ENCODE measurements at places on chromosomes 2 and 18. TPM values are rescaled to one million over a fixed set of nuclear protein-coding genes. Genes with fewer than 3 reads are reported as not detected.
A peak's percentile ranks its signal among the peaks of the same experiment; 100 is the strongest.

The RAD51AP2 gene
- total RNA-seq = not detected

The LBX2 gene
- 0.36 TPM for total RNA-seq

The PAX8 gene
- total RNA-seq = 0.45 TPM

The RNF181 gene
- 111 TPM for total RNA-seq

The FBLN7 gene
- total RNA-seq = 26.8 TPM

The OR6B2 gene
- total RNA-seq = not detected

The UGGT1 gene
- 69.9 TPM for total RNA-seq

The MPP4 gene
- not detected for total RNA-seq

The RESP18 gene
- not detected for total RNA-seq

The SERPINB10 gene
- total RNA-seq = not detected

The ANKRD53 gene
- not detected for total RNA-seq

The GREB1L gene
- total RNA-seq = not detected

The COPS7B gene
- total RNA-seq = 67.6 TPM

DNA sequence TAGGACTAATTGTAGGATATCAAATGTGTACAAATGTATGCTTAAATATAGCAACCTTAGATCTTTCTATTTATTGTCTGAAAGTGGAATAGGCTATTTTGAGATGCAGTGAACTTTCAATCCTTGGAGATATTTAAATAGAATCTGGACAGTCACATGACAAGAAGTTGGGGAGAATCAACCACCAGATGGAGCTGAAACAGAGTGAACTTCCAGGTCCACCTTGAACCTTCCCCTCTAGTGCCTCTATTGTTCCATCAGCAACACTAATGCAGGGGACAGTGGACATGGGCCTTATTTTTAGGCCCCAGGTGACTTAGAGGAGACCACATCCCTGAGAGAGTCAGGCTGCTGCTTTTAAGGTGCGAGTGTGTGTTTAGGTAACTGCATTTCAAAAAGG is 37.0 kb upstream of the CRIM1 start:
- DNase-seq = no peak

DNA sequence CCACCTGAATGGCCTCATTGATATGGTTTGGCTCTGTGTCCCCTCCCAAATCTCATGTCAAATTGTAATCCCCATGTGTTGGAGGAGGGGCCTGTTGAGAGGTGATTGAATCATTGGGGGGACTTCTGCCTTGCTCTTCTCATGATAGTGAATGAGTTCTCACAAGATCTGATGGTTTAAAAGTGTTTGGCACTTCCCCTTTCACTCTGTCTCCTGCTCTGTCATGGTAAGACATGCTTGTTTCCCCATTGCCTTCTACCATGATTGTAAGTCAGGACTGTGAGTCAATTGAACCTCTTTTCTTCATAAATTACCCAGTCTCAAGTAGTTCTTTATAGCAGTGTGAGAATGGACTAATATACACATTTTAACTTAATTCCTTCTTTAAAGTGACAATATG is 146.8 kb upstream of the KCNJ3 start:
- DNase-seq = no peak

DNA sequence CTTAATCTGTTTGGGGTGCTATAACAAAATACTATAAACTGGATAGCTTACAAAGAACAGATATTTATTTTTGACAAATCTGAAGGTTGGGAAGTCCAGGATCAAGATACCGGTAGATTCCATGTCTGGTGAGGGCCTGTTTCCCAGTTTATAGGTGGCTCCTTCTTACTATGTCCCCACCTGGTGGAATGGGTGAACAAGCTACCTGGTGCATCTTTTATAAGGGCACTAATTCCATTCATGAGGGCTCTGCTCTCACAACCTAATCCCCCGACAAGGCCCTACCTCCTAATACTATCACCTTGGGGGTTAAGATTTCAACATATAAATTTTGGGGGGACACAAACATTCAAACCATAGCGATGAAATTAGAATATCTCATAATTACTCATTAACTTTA is 15.6 kb upstream of the NEMP2 start:
- DNase-seq = no peak

DNA sequence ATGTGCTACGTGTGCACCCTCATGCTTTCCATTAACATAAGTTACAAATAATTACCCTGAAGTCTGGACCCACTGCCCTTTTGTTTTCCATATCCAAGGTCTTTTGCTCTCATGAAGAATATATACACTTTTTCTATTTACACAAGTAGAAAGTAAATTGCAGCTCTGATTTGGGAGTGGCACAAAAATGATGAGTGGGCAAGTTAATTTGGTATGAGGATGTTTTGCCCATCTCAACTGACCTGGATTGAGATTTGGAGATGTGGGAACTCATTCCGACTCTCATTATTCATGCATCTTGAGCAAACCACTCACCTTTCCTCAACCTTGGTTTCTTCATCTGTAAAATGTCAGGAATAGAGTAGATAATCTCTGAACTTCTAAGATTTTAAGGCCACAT is 53.6 kb upstream of the TMEM17 start:
- DNase-seq = no peak

DNA sequence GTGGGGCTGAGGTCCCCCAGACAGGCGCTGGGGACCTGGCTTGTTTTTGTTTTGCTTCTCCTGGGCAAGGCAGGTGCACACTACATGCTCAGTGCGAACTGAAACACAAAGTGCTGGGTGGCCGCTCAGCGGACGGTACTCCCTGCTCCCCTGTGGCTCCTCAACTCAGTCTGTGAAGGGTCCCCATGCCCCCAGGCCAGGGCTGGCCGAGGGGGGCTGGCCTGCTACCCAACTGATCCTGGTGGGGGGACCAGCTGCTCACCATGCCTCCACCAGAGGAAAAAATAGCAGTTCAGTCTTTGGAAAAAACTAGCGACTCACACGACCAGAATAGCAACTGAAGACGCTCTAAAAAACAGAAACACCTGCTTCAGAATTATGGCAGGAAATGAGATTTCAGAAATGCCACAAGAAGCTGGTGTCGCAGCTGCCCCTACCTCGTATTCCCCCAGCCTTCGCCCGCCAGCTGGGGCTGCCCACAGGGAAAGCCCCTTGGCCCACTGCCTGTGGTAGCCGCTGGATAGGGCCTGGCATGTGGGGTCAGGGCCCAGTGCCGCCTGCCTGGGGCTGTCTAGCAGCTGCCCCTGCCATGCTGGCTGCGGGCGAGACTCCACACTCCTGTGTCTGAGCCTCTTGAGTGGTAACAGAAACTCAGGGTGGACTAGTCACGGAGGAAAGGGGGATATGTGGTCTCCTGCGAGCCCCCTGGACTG is 43.7 kb downstream of the MEX3C start:
- peak; percentile 86 for DNase-seq

GRCh38 chr2:52861596-52861995 is 906.0 kb upstream of the CHAC2 start:
- DNase-seq = no peak

GRCh38 chr2:15040429-15041084 is 408.0 kb downstream of the LRATD1 start:
- peak; percentile 34 for DNase-seq

GRCh38 chr2:35293261-35293660 is 1062.3 kb upstream of the CRIM1 start:
- no peak for DNase-seq

DNA sequence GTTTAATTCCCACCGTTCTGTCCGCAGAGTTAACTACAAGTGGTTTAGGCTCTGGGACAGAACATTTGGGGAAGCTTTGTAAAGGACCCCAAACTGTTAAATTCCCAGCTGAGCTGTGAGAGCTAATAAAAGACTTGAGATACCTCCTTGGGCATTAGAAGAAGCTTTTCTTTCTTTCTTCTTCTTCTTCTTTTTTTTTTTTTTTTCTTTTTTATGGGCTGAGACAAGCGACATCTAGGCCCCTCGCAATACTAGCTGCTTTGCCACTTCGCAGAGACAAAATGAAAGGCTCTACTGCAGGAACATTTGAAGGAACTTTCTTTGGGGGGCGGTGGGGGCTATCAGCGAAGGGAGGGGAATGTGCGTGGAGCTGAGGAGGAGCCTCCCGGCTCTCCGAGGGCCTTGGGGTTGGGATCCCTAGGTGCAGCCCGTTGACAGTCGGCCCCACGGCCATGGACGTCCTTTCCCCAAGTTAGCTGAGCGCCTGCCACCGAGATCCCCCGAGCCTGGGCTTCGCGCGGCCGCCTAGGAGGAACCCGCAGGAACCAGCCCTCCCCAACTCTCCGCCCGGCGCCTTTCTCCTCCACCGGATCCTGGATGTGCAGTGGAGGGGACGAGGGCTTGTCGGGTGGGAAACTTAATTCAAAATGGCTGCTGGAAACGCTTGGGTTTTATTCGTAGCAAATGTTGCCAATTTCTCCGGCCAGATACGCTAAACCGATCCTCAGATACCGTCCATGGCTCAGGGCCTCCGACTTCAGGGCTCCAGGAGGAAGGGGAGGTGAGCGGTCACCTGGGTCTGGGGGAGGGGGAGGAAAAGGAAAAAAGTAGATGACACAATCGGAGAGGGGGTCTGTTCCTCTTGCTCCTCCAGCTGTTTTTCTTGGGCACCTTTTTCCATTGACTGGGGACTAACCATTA is 4.2 kb downstream of the MEIS1 start:
- DNase-seq = no peak

- no peak for DNase-seq
Observed at GRCh38 chr2:147634826-147635225, 210.0 kb upstream of the ACVR2A start.

GRCh38 chr2:191152482-191153240 is 1.9 kb upstream of the STAT4 start:
- peak; percentile 68 for DNase-seq

DNA sequence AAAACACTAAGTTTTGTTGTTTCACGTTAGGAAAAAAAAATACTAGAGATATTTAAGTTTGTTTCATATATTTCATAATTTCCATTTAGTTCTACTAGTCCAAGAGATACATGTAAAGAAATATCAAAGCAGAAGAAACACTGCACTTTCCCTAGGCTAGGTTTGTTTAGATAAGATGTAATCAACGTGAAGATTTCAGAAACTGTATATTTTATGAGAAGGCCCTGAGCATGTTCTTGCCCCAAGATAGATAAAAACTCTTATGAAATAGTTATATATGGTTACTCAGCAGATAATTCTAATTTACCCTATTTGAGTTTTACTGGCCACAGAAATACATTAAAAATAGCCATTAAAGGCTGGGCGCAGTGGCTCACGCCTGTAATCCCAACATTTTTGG is 143.6 kb upstream of the CBLN2 start:
- DNase-seq = no peak

DNA sequence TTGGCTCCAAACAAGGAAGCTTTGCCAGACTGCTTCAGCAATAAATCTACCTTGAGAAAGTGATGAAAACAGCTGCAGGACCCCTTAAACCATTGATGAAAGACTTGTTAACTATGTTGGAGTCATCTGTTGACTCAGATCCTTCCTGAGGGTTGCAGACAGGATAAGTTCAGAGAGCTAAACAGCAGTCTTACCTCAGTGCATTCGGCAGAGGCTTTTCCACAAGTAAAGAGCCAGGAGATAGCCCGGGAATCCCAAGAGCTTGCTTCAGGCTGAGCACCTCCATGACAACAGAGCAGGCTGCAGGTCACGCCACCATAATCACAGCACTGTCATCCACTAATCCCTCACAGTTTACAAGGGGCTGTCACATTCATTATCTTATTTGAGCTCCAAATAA is 23.7 kb downstream of the KIAA2012 start:
- no peak for DNase-seq

GRCh38 chr18:56470406-56471351 is 167.7 kb downstream of the TXNL1 start:
- no peak for DNase-seq

GRCh38 chr2:7674606-7675005 is 757.4 kb downstream of the RNF144A start:
- DNase-seq = peak; percentile 49

DNA sequence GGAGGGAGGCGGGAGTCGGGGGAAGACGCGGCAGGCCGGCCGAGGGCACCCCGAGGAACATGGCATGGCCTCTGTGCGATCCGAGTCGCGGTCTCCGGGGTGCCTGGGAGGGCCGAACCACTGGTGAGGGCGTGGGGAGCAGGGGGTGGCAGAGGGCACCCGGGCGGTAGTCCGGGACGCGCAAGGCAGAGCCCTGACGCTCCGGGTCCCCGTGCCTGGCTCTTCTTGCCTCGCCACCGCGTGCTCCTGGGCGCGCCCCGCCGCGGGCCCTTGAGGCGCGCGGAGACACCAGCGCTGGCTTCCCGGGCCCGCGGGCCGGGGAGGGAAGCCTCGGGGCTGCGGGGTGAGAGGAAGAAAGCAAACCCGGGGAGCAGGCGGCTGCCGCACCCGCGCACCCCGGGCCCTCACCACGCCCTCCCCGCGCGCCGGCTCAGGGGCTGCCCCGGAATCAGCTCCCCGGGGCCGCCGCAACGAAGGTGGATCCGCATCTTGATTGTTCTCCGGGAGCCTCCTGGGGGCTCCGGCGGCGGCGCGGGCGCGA is 4.3 kb downstream of the SOX11 start:
- DNase-seq = no peak

GRCh38 chr2:168165397-168165796 is 82.0 kb downstream of the STK39 start:
- no peak for DNase-seq

GRCh38 chr2:8803658-8804379 is 33.6 kb downstream of the KIDINS220 start:
- peak; percentile 79 for DNase-seq

GRCh38 chr2:200482194-200482593 is 27.7 kb downstream of the KCTD18 start:
- peak; percentile 51 for DNase-seq

DNA sequence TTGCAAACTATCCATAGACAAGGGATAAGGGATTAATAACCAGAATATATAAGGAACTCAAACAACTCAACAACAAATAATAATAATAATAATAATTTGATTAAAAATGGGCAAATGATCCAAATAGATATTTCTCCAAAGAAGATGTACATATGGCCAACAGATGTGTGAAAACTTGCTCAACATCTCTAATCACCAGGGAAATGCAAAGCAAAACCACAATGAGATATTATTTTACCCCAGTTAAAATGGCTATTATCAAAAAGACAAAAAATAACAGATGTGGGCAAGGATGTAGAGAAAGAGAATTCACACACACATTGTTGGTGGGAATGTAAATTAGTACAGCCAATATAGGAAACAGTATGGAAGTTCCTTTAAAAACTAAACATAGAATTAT is 26.9 kb downstream of the DNAH7 start:
- DNase-seq = no peak

DNA sequence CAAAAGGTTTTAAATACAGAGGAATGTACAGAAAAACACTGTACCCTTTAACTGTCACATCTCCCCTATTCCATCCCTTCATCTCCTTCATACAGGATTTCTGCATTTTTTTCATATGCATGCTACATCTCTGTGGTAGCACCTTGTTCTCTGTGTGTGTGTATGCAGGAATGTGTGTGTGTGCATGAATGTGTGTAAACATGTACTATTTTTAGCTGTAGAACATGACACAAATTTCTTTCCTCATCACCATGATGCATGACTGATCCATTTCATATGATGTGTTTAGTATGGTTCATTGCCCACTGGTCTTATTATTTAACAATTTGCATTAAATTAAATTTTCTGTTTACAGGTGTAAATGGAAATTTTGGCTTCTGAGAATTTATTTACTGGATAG is 21.5 kb upstream of the ZEB2 start:
- no peak for DNase-seq

Measured in activated CD4-positive, alpha-beta T cell treated with anti-CD3 and anti-CD28 coated beads, Interleukin-2, amount 10 ng/mL, durations not matched to agents 24 days and 14 days (primary cell).